RWPE2 (cell line): ENCODE measurements at places on chromosomes 4 and X.

- no peak for DNase-seq
Measured at GRCh38 chrX:150361777-150362351, 1.3 kb upstream of the MAMLD1 start.

GRCh38 chr4:21092531-21092930 lies 392.3 kb downstream of the PACRGL start:
- no peak for DNase-seq

DNA sequence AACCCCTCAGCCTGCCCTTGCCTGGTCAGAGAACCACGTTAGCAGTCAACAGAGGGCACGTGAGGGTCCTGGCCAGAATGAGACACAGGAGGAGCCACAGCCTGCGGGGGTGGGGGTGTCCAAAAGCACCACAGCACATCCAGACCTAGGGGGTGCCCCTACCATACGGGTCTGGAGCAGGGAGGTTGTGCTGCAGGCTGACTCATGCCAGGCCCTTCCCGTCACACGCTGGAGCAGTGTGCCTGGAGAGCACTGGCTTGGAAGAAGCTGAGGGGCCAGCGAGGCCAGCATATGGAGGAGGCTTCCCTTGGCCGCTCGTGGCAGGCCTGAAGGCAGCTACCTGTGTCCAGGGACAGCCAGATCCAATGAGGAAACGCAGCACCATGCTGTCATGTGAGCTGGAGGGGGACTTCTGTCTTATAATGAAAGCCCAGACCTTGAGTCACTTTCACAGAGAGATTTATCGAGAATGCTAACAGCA lies 1.5 kb upstream of the IRAK1 start:
- no peak for DNase-seq

DNA sequence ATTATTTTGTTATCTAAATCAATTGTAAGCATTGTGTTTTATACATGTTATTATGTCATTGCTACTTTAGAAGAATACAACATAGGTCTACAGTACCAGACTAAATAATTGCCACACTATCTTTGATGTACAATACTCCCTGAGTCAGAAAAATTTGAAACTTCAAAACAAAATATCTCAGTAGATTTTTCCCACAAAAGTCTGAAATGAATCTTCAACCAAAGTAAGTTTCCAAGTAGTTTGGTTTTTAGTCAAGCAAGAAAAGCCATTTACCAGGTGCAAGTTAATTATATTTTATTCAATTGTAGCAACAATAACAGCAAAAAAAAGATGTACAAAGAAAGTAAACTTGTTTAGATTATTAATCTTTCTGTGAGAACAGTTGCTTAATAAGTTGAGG lies 11.4 kb upstream of the PARM1 start:
- DNase-seq: no peak

GRCh38 chrX:69987691-69988090 lies 62.0 kb downstream of the AWAT2 start:
- DNase-seq: no peak

- DNase-seq: peak; percentile 63
Measured at GRCh38 chr4:661881-662761, 12.0 kb downstream of the ATP5ME start.

DNA sequence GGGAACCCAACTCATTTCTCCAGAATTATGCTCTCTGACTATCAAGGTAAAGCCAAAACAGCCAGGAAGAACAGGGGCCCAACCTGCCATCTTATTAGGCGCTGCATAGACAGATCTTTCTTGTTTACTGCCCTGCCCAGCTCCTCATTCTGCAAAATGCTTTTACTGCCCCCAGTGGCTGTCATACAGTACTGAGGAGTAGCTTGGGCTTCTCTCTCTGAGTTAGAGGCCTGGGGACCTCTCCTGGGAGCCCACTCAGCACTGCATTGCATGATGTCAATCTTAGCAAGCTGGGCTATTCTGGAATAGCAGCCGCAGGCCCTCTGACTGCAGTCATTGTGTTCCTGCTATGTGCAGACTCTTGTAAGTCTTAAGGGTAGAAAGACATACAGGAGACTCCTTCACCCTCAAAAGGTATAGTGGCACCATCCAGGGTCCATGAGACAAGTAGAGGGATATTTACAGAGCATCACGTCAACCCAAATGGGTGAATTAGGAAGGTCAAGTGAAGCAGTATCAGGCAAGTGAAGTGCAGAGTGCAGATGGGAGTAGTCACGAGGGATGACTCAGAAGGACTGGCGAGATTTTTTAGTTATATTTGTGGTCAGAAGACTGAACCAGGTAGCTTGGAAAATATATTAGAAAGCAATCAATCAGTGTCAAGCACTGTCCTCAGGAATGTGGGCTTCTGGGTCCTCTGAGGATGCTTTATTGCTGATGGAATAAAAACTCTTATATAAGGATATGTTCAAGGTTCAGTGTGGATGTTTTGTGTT lies 294.1 kb upstream of the SFRP2 start:
- no peak for DNase-seq

DNA sequence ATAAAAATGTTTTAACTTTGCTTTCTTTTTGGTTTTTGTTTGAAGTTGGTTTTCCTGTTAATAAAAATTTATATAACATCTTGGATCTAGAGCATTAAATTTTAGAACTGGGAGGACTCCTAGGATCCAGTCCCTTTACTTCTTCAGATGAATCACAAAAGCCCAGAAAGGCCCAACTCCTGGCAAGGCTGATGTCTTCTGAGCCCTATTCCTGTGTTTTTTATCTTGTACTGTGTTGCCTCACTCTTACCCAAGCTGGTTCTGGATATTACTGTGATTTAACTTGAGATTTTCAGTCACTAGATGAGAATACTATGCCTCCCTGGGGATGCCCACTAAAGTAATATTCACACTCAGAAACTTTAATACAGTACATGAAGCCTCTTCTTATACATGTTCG lies 127.1 kb upstream of the GALNT7 start:
- no peak for DNase-seq

DNA sequence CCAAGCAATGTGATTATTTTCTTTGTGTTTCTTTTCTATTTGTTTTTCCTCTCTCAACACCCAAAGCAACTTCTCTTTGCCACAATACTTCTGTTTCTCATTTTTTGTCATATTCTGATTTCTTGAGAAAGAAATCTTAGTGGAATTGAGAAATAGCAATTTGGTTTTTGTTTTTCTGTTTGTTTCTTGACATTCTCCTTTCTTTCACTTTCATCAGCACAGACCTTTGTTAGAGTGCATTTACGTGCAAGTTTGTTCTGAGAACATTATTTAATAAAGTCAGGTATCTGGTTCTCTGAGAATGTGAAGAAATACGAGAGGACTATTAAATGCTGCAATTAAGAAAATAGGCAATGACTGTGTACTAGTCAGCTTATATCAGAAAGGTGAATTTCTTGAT lies 608.1 kb upstream of the AADAT start:
- no peak for DNase-seq

- DNase-seq: no peak
Measured at GRCh38 chr4:94827481-94828110, 69.8 kb downstream of the BMPR1B start.

GRCh38 chr4:147975325-147975724 lies 243.4 kb downstream of the ARHGAP10 start:
- DNase-seq: no peak
